ENCODE measurements at places on chromosomes 5 and 9. TPM values are rescaled to one million over a fixed set of nuclear protein-coding genes. Genes with fewer than 3 reads are reported as not detected.

- DNase-seq = no peak
Observed at GRCh38 chr9:28329323-28329722, 756.0 kb upstream of the C9orf72 start.

- DNase-seq = peak; percentile 89
Observed at GRCh38 chr5:10704949-10705621, 55.9 kb downstream of the DAP start.

The BTF3 gene
- 480 TPM for total RNA-seq

The DOK3 gene
- 21.7 TPM for total RNA-seq

GRCh38 chr5:160619381-160619780 lies 197.7 kb downstream of the PTTG1 start:
- DNase-seq = no peak

The CCDC180 gene
- total RNA-seq = not detected

DNA sequence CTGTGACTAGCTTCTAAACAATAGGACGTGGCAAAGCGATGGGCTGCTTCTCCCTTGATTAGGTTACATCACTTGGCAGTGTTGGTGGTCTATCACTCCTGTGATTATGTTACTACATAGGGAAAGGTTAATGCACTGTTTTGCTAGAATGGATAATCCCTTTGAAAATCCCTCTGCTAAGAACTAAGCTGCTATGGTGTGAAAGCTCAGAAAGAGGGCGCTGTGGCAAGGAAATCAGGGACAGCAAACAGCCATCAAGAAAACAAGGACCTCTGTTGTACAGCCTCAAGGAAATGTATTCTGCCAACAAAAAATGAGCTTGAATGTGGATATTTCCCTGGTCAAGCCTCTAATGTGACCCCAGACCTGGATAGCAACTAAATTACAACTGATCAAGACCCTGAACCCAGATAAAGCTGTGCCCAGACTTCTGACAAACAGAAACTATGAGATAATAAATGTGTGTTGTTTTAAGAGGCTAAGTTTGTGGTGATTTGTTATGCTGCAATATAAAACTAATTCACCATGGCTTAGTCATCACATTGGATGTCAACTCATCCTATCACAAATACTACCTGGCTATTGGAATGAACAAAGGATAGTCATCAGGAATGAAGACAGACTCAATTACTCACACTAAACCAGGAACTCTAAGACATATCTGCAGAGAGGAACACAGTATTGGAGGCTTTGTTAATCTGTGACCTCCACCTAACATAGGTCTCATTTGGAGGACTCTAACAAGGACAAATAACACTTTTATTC lies 1215.9 kb downstream of the EFNA5 start:
- peak; percentile 55 for DNase-seq

The RBM18 gene
- total RNA-seq = 25.2 TPM

The TPM2 gene
- total RNA-seq = 13,316 TPM

DNA sequence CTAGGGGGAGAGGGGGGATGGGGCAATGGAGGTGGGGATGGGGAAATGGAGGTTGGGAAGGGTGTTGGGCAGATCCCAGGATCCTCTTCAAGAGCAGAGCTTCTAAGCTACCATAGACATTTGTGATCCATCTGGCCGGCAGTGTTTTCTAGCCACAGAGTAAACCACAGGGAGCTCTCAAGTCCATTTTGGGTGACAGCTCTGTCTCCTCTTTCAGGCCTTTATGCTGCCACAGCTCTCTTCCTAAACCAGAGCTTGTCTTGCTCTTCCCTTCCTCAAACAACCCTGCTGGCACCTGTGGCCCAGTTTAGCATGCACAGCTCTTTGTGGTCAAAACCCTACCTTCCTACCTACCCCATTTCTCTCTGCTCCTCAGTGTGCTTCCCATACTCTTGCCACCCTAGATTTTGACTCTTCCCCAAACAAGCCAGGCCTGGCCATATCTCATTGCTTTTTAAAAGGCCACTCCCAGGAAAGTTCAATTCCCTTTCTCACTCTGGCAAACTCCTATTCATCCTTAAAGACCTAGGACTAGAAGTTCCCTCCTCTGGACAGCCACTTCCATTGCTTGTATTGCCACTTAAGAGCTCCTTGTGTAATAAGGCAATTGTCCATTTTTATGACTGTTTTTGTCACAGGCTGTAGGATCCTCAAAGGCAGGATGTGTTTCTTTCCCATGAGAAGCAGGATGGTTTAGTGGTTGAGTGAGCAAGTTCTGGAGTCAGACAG lies 84.3 kb upstream of the PANK3 start:
- DNase-seq = peak; percentile 74

DNA sequence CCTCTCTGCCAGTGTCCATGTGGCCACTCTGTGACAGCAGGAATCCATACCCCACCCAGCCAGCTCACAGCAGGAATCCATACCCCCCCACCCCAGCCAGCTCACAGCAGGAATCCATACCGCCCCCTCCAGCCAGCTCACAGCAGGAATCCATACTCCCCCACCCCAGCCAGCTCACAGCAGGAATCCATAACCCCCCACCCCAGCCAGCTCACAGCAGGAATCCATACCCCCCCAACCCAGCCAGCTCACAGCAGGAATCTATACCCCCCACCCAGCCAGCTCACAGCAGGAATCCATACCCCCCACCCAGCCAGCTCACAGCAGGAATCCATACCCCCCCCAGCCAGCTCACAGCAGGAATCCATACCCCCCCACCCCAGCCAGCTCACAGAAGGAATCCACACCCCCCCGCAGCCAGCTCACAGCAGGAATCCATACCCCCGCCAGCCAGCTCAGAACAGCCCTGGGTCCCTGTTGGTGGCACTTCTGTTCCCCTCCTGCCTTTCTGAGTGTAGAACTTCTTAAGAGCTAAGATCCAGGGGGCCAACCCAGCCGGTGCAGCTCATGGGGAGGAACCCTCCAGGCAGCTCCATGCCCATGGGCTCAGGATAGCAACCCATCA lies 8.4 kb upstream of the RXRA start:
- DNase-seq = no peak

The SMU1 gene
- 19.6 TPM for total RNA-seq

The MYO10 gene
- 60.9 TPM for total RNA-seq

The IFNA21 gene
- total RNA-seq = not detected

The ISOC1 gene
- 11.7 TPM for total RNA-seq

DNA sequence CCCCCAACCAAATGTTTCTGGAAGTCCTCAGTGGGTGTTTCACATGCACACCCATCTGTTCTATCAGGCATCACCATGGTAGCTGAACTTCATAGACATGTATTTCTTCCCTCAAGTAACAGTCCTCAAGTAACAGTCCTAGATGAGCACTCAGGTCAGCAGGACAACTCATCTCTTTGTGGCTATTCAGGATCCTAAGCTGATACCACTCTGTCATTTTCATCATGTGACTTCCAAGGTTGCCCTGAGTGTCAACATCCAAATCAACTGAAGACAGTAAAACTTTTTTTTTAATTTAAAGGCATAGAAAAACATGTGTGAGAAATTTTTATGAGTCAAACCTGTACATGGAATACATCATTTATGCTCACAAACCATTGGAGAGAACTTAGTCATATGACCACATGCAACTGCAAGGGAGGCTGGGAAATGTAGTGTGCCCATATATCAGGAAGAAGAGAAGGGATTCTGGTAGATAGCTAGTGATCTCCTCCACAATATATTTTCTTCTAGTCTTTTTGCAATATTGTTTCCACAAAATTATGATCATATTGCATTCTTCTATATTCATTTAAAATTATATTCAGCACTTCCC lies 64.2 kb upstream of the FST start:
- DNase-seq = no peak

The LCN1 gene
- not detected for total RNA-seq

DNA sequence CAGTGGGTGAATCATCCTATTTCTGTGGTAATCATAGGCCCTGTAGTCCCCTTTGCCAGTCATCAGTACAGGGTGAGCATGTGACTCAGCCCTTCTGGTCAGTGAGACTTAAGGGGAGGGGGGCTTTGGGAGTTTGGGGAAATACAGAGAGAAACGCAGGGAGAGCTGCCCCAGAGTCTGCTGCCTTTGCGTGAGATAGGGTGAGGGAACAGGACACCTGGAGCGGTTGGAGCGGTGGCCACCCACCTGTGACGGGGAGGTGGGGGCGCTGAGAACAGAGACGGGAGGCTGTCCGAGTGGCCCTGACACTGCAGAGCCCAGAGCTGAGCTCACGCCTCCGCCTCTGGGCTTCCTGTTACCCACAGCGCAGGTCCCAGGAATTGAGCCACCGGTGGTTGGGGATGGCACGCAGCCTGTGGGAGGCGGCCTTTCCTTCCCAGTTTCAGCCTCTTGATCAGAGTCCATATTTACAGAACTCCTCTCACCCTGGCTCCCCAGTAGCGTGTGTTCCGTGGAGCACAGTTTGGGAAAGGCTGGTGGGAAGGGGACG lies 92.0 kb upstream of the ERCC6L2 start:
- no peak for DNase-seq

GRCh38 chr5:153793699-153794098 lies 245.0 kb downstream of the FAM114A2 start:
- DNase-seq = peak; percentile 47

The TPPP gene
- 0.10 TPM for total RNA-seq

The C7 gene
- total RNA-seq = 3.6 TPM

- peak; percentile 15 for DNase-seq
Observed at GRCh38 chr5:108753331-108753730, 5.6 kb downstream of the FER start.

The SMAD5 gene
- 54.3 TPM for total RNA-seq

DNA sequence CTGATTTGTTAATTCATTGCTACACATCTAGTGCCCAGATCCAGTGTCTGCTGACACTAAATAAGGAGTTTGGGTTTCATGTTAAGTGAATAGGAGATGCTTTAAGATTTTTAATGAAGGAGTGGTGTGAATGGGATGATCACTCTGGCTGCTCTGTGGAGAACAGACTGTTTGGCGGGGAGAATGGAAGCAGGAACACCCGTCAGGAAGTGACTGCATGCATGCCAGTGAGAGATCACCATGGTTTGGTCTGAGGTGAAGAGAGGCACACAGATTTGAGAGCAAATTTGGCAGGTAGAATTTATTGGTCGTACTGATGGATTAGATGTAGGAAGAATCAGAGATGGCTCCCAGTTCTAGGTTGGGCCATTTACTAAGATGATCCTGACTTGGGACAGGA lies 19.8 kb downstream of the ATP6V0E1 start:
- no peak for DNase-seq
